Type B pancreatic cell (in vitro differentiated cells): ENCODE measurements at places on chromosomes 5 and 9. TPM values are rescaled to one million over a fixed set of nuclear protein-coding genes. Genes with fewer than 3 reads are reported as not detected.

DNA sequence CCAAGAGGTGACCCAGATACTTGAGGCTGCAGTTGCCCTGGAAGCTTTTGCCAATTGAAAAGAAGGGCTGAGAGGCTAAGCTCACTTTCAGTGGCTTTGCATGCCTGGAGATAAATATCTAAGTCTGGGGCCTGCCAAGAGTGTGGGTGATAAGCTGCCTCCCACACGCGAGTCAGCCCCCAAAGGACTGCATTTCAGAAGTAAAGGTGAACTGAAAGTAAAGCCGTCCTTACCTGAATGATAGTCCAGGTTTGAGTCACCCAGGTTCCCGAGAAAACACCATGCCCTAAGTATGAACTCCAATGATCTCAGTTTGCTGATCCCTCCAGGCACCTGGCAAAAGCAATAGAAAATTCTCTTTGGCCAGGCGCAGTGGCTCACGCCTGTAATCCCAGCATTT, 22.5 kb upstream of the N4BP3 start:
- DNase-seq = no peak

GRCh38 chr9:126775926-126776325, 28.9 kb upstream of the ZBTB43 start:
- no peak for DNase-seq

GRCh38 chr9:16045651-16046280, 492.9 kb downstream of the CCDC171 start:
- DNase-seq = no peak

GRCh38 chr5:35247648-35248034, 17.4 kb upstream of the PRLR start:
- DNase-seq = no peak

DNA sequence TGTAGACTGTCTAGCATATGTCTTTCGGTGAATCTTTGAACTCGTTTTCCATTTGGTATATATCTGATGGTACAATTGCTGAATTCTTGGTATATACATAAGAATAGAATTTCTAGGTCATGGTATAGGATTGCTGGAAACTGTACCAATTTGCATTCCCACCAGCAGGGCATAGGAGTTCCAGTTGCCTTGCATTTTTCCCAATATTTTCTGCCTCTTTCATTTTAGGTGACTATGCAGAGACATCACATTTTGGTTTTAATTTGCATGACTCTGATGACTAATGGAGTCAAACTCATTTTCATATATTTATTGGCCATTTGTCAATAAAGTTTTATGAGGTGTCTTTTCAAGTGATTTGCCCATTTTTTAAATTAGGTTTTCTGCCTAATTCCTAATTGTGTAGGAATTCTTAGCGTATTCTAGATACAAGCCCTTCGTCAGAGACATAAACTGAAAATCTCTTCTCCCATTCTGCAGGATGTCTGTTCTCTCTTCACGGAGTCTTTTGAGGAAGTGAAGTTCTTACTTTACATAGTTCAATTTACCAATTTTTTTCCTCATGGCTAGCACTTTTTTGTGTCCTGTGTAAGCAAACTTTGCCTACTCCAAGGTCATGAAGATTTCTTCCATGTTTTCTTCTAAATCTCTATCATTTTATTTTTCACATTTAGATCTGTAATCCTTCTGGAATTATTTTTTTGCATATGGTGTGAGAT, 28.9 kb upstream of the PDCD1LG2 start:
- no peak for DNase-seq

GRCh38 chr5:133705331-133705730, 93.0 kb upstream of the FSTL4 start:
- peak; percentile 22 for DNase-seq

DNA sequence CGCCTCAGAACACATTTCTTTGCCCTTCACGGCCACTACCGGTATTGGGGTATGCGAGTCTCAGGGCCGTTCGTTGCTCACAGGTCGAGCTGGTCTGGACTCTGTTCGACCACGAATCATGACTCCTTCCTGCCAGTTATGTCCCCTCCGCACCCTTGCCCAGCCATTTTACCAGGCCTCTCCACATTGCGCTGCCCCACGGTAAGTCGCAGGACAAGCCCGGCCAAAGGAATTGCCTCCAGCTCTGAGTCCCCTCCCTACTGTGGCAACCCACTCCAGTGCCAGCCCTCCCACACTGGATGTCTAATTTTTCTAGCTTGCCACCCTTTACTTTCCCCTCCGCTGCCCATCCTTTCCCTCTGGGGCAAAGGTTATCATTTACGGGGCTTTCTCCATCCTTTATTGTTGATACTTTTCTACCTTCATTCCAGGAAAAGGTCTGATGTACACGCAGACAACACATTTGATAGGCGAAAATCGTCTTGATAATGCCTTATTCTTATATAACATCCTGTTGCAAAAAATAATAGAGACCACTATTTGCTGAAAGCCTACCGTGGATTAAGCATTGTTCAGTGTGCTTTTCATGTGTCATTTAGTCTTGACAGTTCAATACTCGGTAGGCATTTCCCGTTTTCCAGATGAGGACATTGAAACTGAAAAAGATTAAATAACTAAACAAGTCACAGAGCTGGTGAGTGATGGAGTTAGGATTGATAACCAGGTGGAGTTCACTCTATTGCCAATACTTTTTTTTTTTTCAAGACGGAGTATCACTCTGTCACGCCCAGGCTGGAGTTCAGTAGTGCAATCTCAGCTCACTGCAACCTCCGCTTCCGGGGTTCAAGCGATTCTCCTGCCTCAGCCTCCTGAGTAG, 958 bp upstream of the HSPA5 start:
- no peak for DNase-seq

The SAXO1 gene
- 0.48 TPM in 1 of 2 replicates, not detected in the other for total RNA-seq

DNA sequence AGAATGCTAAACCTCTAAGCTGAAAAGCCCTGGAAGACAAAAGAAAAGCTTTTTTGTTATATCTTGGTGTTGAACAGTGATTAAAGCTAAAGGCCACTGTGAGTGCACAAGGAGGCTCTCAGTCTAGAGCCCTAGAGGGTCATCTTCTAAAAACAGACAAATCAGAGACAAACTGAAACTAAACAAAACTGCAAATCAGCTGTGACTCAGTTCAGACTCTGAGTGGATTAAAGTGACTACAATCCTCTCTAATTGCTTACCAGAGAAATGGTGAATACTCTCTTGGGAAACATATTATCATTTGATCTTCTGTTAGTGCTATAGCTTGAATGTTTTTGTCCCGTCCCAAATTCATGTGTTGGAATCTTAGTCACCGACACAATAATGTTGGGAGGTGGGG, 491.9 kb downstream of the CDH18 start:
- DNase-seq = no peak
